Glomerular endothelial cell (primary cell): ENCODE measurements at places on chromosomes 7 and 10.

DNA sequence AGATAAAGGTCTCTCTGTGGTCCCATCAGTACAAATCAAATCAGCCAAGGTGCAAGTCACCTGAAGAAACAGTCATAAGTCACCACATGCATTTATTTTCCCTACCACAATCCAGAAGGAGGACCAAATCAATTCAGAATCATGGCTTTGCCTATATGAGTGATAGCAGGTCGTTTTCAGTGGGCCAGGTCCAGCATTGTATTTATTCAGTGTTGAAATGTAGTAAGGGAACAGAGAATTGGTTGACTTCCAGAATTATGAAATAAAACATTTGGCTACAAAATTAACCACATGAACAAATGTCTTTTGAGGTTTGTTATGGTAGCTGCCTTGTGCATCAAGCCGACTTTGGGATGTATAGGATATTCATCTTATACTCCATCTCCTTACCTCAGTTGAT lies 88.4 kb downstream of the POLR1F start:
- no peak for DNase-seq

DNA sequence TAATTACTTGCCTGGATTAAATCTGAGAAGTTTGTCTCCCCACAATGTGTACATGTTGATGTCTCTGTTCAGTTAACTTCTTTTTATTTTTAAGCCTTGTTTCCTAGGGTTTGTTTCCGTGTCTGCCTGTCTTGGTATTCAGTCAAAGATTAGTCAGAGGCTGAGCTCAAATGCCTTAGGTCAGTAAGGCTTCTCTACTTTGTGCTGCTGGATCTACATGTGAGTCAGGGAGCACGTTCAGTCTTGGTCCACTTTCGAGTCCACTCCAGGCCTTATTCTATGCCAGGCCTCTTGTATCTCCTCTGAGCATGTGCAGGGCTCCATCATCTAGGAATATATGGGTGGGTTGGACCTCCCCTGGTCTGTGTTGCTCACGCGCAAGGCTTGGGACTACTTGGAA lies 93.3 kb upstream of the FZD8 start:
- DNase-seq = no peak

DNA sequence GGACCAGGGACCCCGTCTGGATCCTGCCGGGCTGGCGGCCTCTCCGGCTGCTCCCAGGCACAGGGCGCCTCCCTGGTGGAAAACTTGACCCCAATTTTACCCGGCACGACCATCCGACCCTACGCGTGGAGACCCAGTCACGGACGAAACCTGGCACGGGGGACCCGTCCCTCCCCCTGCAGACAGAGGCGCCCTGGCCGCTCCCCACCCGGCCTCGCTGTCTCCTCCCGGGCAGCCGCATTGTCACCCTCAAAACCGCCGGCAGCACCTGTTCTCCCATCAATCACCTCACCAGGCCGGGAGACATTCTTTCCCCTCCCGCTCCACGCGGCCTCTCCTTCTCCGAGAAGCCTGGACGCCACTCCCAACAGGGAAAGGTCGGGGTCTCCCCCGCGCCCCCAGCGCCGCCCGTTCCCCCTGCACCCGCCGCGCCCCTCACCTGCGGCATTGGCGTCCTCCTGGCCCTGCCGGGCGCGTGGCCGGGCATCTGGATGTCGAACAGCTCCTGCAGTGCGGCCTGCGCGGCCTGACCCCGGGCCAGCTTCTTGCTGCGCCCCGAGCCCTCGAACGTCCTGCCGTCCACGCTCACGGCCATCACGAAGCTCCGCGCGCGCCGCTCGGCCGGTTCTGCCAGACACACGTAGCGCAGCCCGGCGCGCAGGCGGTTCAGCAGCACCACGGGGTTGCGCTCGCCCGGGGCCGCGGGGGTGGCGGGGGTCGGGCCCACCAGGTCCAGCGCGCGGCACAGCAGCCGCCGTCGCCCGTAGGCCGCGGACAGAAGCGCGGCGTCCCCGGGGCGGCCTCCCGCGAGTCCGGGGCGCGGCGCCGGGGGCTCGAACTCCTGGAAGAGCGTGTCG lies 306.6 kb downstream of the WDR37 start:
- no peak for DNase-seq

GRCh38 chr7:94980418-94981142 lies 73.2 kb downstream of the PPP1R9A start:
- DNase-seq = no peak

DNA sequence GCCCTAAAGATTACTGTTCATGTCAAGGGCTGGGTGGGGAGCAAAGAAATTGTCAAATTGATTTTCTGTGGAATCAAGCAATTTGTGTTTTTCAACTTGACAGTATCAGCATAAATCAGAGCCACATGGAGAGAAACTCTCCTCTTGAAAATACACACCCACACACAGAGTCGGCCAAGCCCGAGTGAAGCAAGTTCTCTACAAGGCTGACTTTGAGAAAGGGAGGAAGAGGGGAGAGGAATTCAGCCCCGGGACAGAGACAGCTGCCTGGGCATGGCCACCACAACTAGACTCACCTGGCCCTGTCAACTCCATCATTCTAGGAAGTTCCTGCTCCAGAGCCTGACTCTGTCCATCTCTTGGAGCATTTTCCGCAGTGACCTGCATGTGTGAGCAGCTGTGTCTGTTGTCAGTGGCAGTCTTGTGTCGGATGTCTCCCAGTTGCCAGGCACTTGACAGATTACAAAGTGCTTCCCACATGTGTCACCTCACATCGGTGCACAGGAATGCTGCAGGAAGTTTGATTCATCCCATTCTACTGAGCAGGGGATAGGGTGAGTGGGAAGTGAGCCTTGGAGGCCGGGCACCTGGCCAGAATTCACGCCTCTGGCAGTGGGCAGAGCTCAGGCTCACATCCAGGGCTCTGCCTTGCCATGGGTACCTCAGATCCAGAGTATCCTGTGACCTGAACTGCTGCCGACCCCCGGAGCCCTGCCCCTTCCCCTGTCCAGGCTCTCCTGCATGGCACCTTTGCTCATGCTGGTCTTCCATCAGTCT lies 37.9 kb downstream of the ADAM12 start:
- no peak for DNase-seq

DNA sequence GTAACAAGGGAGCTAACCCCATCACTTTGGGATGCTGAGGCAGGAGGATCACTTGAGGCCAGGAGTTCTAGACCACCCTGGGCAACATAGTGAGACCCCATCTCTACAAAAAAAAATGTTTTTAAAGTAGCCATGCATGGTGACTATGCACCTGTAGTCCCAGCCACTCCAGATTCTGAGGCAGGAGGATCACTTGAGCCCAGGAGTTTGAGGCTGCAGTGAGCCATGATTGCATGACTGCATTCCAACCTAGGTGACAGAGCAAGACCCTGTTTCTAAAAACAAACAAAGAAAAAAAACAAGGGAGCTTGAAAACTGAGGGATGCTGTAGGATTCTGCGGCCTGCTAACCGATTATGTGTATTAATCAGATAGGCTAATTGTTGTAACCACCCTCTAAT lies 4.9 kb downstream of the KIAA1217 start:
- no peak for DNase-seq

DNA sequence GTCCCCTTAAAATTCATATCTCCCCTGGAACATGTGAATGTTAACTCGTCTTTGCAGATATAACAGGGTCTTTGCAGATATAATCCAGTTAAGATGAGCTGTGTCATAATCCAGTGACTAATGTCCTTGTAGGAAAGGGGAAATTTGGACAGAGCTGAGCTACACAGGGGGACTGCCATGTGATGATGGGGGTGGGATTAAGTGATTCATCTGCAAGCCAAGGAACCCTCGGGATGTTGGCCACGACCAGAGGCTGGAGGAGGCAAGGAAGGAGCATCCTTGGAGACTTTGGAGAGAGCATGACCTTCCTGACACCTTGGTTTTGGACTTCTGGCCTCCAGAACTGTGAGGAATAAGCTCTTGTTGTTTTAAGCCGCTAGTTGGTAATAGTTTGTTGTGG lies 153.9 kb upstream of the PCBD1 start:
- no peak for DNase-seq

- DNase-seq = no peak
Observed at GRCh38 chr7:149635561-149636329, 137.6 kb downstream of the ZNF467 start.

DNA sequence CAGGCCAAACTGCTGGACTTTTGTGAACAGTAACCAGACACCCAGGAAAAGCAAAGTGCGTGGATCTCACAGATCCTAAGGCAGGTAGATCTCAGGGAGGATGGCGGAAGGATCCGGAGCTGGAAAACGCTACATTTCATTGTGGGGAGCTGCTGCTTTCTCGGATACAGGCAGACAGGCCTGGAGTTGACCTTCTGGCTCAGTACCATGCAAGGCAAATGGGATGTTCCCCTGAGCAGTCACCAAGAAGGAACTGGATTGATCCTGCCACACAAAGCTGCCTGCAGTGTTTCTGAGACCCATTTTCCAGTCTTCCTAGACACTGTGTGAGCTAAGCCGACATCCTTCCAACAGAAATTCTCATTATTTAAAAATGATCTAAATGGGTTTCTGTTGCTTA lies 65.5 kb downstream of the ZRANB1 start:
- DNase-seq = no peak

GRCh38 chr10:5319863-5320262 lies 44.9 kb upstream of the UCN3 start:
- DNase-seq = no peak

DNA sequence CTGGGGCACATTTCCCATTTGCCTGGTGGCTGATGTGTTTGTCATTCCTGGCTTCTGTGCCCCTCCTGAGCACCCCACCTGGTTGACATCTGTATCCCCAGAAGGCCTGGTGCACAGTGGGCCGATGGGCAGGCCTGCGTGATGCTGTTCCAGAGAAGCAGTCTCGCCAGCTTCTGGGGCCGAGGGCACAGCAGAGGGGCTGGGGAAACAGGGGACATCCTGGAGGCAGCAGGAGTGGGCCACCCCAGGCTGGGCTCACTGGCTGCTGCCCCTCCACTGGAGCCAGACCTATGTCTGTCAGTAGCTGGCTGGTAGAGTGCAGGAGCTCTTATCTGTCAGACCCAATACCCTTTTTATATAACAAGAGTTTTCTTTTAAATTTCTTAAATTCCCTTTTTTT lies 896 bp upstream of the MYL7 start:
- no peak for DNase-seq

DNA sequence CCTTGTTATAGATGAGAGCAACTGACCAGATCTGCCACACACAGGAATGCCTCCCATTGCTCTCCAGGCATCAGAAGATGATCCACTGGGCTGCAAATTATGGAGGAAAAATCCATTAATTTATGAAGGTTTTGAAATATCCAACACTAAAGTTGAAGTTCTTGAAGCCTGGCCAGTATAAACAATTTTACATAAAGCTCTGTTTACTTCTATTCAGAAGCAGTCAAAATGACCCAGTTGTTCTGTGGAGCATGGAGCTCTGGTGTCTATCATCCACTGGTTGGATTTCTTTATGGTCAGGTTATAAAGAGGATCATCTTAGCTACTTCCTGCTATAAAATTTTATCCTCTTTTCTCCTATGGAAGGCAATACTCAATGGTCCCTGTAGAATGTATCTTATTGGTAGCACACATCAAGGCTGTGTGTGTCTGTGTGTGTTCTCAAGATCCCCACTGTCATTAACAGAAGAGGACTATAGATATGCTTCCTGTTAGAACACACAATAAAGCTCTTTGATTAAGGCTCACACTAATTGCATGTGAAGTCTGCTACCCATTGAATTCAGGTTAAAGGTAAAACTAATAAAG lies 747.4 kb downstream of the SUGCT start:
- DNase-seq = no peak

GRCh38 chr10:21402606-21403083 lies 122.8 kb downstream of the SKIDA1 start:
- DNase-seq = no peak

GRCh38 chr10:24981161-24981710 lies 28.8 kb upstream of the PRTFDC1 start:
- DNase-seq = no peak

GRCh38 chr10:60572511-60573194 lies 183.0 kb upstream of the ANK3 start:
- DNase-seq = no peak

GRCh38 chr7:159020987-159021386 lies 123.7 kb downstream of the VIPR2 start:
- no peak for DNase-seq

GRCh38 chr10:118957443-118957825 lies 72.1 kb upstream of the NANOS1 start:
- no peak for DNase-seq

DNA sequence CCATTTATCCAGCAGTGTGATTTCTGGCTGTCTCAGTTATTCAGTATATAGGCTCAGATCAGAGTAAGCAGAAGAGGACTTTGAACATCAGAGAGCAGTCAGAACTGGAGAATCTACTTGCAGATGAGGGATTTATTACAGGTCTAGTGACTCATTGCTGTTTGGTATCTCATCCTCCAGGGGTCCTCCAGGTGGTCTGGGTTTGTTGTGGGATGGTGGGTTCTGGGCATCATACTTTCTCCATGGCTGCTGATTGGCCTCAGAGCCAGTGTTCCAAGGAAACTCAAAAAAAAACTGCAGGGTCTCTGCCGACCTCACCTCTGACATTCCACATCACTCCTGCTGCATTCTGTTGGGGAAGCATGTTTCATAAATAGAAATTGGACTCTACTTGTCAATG lies 214.8 kb downstream of the CNTNAP2 start:
- no peak for DNase-seq

- DNase-seq = peak; percentile 37
Observed at GRCh38 chr7:66140924-66141323, 26.3 kb downstream of the CRCP start.

GRCh38 chr7:104264285-104264684 lies 56.5 kb upstream of the ORC5 start:
- DNase-seq = no peak

DNA sequence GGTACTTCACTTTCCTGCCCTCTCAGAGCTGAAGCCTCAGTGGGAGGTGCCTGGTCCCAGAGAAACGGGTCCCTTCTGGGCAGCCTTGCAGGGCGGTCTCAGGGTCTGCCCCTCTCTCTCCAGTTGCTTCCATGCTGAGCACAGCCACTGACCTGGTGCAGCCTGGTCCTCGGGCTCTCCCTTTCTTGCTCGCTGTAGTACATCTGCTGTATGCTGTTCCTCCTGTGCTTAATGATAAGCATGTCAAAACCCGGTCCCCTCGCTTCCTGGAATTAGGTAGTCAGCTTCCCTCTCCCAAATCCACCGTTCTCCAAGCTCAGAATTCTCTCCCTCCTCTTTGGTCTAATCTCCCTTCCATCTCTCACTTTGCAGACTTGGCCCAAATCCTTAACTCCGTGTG lies 11.0 kb upstream of the HPS1 start:
- no peak for DNase-seq

DNA sequence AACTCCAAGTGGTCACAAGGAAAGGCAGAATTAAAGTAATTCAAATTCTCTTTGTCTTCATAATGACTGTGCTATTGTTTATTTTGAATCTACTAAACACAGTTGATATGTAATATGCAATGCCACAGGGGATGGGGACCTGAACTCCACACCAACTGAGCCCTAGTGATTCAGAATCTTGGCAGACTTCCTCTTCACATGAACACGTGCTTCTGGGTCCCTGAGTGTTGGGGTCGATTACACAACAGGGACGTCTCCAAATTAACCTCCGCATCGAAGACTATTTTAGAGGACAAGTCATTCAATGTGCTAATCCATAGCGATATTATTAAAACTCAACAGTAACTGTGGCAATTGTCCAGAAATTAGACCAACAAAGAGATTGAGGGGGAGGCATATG lies 95.3 kb upstream of the CARD11 start:
- DNase-seq = no peak

- no peak for DNase-seq
Observed at GRCh38 chr7:158432369-158433341, 155.0 kb downstream of the PTPRN2 start.

GRCh38 chr10:128067691-128068397 lies 58.4 kb downstream of the MKI67 start:
- no peak for DNase-seq
